ENCODE measurements at places on chromosomes 16 and 17.

GRCh38 chr17:60678118-60678444 lies 430 bp downstream of the BCAS3 start:
- no peak for DNase-seq

- no peak for DNase-seq
Measured at GRCh38 chr16:12354296-12354833, 377.8 kb downstream of the SNX29 start.

- DNase-seq = no peak
Measured at GRCh38 chr17:40600486-40601046, 35.3 kb upstream of the CCR7 start.

- no peak for DNase-seq
Measured at GRCh38 chr17:869086-869485, 86.9 kb downstream of the MRM3 start.

- DNase-seq = no peak
Measured at GRCh38 chr17:29215717-29216116, 30.9 kb upstream of the CRYBA1 start.

GRCh38 chr17:46979147-46979863 lies at the start of gene RPRML:
Gene RPRML (minus strand): TSS chr17:46979253. CDS start chr17:46979007, 246 bp downstream.
- DNase-seq = no peak

- no peak for DNase-seq
Measured at GRCh38 chr17:44952946-44953475, 5.4 kb upstream of the KIF18B start.

DNA sequence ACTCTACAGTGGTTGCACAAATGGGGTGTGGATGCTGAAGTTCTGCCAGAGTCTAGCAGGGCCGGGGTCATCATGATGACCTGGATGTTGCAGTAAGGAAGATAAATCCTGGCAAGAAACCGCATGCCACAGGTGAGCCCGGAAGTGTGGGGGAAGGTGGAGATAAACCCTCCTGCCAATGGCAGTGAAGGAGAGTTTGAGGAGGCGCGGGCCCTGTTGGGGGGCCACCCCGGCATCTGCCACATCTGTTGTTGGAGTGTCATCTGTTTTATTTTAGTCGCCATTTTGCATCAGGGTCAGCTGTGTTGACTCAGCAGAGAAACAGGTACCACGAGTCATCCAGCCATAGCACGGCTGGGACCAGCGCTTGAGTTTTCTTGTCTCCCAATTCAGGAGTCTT lies 173.8 kb upstream of the CHMP6 start:
- no peak for DNase-seq

- peak; percentile 39 for DNase-seq
Measured at GRCh38 chr17:51371732-51372151, 111.4 kb downstream of the UTP18 start.

DNA sequence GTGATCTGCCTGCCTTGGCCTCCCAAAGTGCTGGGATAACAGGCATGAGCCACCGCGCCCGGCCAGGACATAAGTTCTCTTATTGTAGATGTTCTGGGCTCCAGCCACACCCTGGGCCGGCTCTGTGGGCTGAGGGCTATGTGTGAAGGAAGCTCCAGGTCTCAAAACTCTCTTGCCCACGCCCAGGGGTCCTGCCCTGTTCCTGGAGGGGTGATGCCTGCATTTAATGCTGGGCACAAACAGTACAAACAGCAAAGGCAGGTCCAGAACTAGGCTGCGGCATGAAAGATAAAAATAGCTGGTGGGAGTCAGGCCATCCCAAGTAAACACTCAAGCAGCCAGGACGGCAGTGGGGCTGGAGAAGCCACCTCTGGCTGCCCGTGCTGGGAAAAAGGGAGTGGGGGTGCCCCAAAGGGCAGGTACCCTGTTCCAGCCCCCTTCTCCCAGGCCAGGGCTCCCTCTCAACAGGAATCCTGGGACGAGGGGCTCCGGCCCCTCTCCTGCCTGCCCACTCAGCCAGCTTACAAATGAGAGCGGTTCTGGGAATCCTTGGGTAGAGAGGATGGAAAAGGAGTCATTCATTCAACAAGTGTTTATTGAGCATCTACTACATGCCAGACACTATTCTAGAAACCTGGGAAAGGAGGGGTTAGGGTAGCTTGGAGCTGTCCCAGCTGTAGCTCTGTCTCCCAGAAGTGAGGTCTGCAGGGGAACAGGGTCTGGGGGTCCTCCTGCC lies 4.6 kb downstream of the TRIM47 start:
- no peak for DNase-seq

DNA sequence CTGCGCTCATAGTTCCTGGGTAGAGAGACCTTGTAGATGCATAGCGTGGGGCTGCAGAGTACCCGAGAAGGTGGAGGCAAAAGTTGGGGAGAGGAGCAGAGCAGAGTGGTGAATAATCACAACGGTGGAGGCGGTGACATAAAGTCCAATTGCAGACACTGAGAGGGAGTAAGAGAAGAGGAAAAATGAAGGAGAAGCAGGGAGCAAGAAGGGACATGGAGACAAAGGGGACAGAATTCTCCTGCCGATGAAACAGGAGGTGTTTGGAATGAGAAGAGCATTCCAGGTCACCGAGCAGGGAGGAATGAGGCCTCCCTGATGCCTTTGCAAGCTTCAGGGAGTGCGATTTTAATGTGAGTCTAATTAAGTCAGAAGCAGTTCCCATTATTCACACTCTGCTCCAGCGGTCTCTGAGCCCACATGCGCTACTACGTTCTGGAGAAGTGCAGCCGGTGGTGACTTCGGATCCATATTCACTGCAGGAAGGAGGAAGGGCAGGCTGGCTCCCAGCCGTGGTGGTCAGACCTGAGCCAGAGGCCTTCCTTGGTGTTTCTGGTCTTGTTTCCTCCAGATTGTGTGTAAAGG lies 108.0 kb upstream of the DNAH9 start:
- DNase-seq = no peak

DNA sequence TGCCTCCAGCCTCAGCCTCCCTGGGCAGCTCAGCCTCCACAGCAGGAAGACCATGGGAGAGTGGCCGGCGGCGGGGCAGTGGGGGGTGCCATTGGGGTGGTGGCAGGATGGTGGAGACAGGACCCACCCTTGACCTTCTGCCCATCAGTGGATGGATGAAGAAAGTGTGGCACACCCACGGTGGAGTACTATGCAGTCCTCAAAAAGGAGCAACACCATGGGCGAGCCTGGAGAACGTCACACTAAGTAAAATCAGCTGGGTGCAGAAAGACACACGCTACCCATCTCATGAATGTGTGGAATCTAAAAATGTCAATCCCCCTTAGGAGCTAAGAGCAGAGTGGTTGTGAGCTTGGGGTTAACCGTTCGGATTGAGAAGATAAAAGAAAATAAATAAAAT lies 34.8 kb upstream of the ACSF3 start:
- no peak for DNase-seq

GRCh38 chr16:25224731-25225319 lies 8.1 kb downstream of the AQP8 start:
- no peak for DNase-seq

- no peak for DNase-seq
Measured at GRCh38 chr17:46770818-46771560, 47.5 kb downstream of the WNT3 start.

- DNase-seq = no peak
Measured at GRCh38 chr16:73179705-73180331, 131.9 kb upstream of the ZFHX3 start.

GRCh38 chr17:7831233-7831632 lies 2.8 kb upstream of the KDM6B start:
- DNase-seq = no peak

DNA sequence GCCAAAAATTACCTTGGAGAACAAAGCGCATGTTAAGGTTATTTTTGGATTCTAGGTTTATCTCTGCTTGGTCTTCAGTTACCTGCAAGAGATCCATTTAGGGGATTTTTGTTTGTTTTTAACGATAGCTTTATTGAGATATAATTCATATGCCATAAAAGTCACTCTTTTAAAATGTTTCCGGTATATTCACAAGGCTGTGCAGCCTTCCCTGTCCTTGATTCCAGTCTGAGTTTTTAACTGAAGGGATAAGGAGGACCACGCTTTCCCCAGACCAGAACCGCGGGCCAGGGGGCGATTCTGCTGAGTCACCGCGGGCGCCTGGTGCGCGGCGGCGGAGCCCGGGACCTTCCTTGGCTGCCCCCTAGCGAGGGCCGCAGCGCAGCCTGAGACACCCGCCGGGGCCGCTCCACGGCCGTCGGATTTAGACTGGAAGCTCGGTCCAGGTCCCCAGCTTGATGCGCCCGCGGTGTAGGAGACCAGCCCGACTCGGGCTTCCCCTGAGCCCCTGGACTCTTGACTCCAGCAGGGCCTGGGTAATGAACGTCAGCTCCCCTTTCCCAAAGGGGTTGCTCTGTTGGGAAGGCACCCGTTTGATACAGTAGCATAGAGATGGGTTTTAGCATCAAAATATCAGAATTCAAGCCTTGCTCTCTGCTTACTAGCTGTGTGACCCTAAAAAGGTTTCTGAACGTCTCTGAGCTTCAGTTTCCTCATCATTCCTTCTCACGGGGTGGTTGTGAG lies 50.0 kb upstream of the STH start:
- peak; percentile 49 for DNase-seq

All from activated CD4-positive, alpha-beta T cell treated with anti-CD3 and anti-CD28 coated beads, Interleukin-2, amount 50 U/mL, for 1 hour (primary cell).